Suppressor macrophage (primary cell): ENCODE measurements at places on chromosomes 2 and 18.

DNA sequence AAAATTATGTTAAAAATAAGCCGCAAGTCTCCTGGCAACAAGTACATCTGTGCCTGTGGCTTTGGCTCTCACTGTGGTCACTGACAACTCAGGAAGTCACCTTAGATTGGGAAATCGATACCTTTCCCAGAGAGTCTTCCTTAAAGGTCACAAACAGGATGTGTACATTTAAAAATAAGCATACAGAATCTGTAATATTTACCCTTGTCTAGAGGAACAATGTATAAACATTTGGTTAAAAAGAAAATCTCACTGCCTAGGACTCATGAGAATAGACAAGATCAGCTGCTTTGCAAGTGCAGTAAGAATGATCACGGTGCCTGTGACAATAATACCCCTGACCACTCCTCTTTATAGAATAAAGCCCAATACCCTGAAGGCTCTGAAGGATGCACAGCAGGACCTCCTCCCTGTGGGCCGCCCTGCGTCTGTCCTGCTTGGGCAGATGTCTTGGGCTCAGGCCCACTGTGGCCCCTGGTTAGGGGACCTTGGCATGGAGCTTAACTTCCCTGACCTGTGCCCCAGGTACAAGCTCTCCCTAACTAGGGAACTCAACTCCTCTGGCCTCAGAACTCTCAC lies 98.0 kb upstream of the MGAT4A start:
- DNase-seq: no peak

DNA sequence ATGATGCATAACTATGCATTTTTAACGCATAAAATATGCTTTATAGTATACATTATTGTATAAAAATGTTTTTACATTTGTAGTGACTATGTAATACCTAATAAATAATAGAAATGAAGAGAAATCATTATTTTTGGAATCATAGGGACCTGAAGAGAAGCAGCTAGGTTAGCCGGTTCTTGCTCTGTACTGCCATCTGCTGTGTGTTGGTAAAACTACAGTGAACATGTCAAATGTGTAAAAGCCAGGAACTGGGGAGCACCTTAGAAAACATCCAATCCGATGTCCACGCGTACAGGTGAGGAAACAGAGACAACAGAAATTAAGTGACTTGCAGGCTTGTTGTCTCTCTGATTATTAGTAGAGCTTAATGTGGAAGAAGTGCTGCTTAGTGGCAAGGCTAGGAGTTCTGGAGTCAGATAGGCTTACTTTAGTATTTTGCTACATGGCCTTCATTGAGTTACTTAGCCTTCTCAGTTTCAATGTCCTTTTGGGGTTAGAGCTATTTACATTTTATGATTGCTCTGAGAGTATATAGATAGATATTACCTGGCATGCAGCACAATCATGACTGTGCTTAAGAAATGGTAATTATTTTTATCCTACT lies 386.5 kb downstream of the DLGAP1 start:
- peak; percentile 76 for DNase-seq

- no peak for DNase-seq
These were observed 753.0 kb downstream of the CNTNAP5 start for GRCh38 chr2:124778076-124778475.

- no peak for DNase-seq
These were observed 926.2 kb downstream of the TSN start for GRCh38 chr2:122681626-122682025.

GRCh38 chr18:79770826-79771225 lies 26.9 kb upstream of the KCNG2 start:
- no peak for DNase-seq

- DNase-seq: peak; percentile 90
These were observed 108.1 kb downstream of the ARHGEF33 start for GRCh38 chr2:38997781-38998180.

GRCh38 chr2:218569661-218570500 lies 1.2 kb downstream of the CNOT9 start:
- DNase-seq: peak; percentile 66

DNA sequence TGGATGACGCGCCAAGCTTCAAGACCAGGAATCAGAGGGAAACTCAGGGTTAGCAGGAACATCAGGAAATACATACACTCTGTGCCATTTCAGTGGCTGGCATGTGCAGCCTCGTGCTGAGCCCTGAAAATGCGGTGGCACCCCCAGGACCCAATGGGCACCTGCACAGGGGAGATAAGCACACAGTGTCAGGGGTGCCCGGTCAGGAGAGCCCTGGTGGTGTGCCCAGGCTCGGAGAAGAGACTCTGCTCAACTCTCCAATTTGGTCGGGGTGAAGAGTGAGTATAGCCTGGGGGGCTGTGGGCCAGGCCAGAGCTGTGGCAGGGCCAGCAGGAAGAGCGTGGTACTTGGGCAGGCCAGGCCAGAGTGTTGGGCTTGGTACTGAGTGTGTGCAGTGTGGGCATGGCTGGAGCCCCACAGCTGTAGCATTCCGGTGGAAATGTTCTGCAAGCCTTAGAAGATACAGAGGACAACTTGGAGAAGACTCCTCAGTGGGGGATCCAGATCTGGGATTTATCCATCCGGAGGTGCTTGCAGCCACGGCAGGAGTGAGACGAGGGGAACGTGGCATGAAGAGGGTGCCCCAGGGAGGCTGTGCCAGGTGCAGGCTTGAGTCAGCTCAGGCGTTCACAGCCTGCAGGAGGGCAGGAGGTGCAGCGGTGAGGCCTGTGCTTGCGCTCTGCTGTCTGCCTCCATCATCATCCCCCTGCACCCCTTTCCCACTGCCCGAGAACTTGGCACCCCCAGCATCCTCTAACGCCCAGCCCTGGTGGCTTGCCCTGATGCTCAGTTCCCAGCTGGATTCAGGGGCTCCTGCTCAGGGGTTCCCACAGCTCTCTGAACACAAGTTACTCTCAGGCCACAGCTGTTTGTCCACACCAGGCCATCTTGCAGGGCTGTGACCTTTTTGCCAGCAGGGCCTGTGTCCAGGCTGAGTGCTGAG lies 451.7 kb upstream of the HS6ST1 start:
- DNase-seq: no peak

GRCh38 chr2:136920652-136921333 lies 155.4 kb downstream of the THSD7B start:
- no peak for DNase-seq

- no peak for DNase-seq
These were observed 18.2 kb downstream of the PTPRM start for GRCh38 chr18:7585276-7585670.

- peak; percentile 83 for DNase-seq
These were observed 102.4 kb downstream of the CABLES1 start for GRCh38 chr18:23237524-23238151.

DNA sequence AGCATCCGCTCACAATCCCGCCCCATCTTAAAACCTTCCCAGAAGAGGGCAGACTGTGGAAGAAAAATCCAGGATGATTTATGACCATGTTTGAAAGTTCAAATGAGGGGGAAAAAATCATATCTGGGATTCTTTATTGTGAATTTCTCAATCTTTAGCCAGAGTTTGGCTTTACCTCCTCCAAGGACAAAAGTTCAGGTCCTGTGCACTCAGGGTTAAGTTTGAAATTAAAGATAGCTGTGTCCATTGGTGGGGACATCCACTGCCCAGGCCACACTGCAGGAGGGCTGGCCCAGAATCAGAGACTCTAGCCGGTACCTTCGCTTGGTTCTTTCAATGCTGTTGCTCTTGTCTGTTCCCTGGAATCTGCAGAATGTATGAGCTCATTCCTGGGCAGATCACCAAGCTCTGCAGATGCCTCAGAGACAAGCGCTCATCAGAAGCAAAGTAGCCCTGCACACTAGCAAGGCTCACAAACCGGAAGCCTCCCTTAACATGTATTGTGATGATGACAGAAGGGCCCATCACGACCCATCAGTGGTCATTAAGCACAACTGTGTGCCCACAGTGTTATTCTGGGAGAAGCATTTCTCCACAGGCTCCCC lies 375.3 kb upstream of the KLHL29 start:
- DNase-seq: no peak

GRCh38 chr2:200300065-200300464 lies 6.4 kb upstream of the SPATS2L start:
- DNase-seq: no peak

GRCh38 chr2:207149249-207150213 lies 16.2 kb downstream of the KLF7 start:
- DNase-seq: no peak

GRCh38 chr18:65423776-65424175 lies 327.0 kb upstream of the CDH7 start:
- DNase-seq: no peak

- no peak for DNase-seq
These were observed 24.6 kb downstream of the FIGN start for GRCh38 chr2:163711258-163711657.

GRCh38 chr2:33011373-33011772 lies 64.6 kb downstream of the LTBP1 start:
- no peak for DNase-seq

GRCh38 chr2:10733980-10734379 lies 12.6 kb downstream of the ATP6V1C2 start:
- DNase-seq: no peak

- DNase-seq: no peak
These were observed 3.4 kb downstream of the ABCG8 start for GRCh38 chr2:43841949-43842865.

GRCh38 chr2:126720638-126721037 lies 64.7 kb downstream of the GYPC start:
- peak; percentile 42 for DNase-seq

GRCh38 chr2:94980406-94980805 lies 45.1 kb upstream of the MAL start:
- no peak for DNase-seq

DNA sequence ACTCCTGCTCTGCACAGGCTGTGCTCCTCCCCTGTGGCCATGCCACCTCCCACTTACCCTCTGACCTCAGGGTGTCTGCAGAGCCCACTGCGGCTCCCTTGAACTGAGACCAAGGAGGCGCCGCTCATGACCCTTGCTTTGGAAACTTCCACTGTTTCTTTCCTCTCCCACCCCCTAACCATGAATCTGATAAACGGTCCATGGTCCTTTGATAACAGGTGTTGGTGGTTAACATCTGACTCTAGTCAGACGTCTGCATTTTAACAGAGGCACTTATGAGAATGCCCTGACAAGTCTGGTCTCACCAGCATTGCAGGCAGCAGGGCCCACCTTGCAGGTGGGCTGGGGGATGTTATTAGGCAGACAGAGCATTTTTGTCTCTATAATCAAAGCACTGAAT lies 113.6 kb upstream of the APCDD1 start:
- no peak for DNase-seq

DNA sequence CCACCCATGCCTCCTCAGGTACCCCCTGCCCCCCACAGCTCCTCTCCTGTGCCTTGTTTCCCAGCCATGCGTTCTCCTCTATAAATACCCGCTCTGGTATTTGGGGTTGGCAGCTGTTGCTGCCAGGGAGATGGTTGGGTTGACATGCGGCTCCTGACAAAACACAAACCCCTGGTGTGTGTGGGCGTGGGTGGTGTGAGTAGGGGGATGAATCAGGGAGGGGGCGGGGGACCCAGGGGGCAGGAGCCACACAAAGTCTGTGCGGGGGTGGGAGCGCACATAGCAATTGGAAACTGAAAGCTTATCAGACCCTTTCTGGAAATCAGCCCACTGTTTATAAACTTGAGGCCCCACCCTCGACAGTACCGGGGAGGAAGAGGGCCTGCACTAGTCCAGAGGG lies 803 bp upstream of the DES start:
- DNase-seq: no peak

DNA sequence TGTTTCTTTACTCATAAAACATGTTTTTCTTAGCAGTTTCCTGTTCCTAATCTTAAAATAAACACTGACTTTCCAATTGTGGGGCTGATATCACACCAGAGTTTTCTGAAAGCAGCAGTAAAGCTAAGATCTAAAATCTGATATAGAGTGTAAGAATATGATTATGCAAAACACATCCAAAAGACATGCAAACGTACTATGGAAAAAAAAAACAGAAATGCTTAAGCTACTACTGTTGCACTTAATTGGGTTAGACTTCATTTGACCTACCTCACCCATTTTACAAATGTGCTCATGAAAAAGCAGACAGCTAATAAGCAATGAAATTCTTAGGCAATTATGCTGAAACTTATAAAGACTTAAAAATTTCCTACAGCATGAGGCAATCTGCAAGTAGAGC lies 10.5 kb downstream of the CYTIP start:
- peak; percentile 18 for DNase-seq

DNA sequence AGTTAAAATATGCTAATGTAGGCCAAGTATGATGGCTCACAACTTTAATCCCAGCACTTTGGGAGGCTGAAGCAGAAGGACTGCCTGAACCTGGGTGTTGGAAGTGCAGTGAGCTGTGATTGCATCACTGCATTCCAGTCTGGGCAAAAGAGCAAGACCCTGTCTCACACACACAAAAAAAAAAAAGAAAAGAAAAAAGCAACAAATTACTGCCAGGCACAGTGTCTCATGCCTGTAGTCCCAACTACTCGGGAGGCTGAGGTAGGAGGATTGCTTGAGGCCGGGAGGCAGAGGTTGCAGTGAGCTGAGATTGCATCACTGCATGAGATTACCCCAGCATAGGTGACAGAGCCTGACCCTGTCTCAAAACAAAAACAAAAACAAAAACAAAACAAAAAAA lies 110.6 kb downstream of the PRELID3A start:
- DNase-seq: no peak

- DNase-seq: peak; percentile 65
These were observed 44.8 kb downstream of the PAX8 start for GRCh38 chr2:113233593-113234550.

GRCh38 chr2:118661179-118661578 lies 186.3 kb downstream of the EN1 start:
- no peak for DNase-seq

DNA sequence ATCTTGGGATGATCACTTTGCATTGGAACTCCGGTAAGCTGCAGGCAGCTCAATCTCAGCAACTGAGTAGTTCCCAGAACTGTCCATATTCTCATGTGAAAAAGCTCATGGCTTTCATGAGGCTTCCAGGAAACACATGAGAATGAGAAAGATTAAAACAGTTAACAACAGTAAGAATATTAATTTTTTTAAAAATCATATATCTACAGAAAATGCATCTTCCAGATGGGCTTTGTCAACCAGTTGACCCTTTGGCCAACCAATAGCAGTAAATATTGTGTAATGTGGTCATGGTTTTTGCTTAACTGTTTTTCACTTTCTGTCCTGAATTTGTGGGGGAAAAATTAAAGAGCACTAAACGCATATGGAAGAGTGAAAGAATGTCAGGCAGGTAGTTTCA lies 131.2 kb upstream of the CCDC195 start:
- no peak for DNase-seq

DNA sequence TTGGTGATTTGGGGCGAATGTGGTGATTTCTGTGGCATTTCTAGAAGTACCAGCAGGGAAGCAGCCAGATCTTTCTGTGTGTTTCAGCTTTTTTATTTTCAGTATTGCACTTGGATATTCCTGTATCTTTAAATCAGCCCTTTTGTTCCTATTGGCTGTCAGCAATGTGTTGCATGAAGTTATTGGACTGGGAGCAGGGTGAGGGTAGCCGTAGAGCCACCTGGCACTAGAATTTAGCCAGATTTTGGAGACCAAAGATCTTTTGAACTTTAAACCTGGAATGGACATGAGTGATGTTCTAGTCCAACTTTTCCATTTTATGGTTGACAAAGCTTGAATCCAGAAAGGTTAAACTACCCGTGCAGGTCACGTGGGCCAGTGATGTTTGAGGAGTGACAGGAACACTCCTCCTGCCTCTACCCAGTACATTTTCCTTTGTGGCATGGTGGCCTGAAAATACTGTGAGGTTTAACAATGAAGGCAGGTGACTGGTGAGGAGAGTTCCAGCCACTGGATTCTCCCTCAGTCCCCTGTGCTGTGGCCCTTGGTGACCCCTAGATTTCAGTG lies 122.3 kb downstream of the NEDD4L start:
- no peak for DNase-seq
